ENCODE measurements at places on chromosomes 11 and 22.

DNA sequence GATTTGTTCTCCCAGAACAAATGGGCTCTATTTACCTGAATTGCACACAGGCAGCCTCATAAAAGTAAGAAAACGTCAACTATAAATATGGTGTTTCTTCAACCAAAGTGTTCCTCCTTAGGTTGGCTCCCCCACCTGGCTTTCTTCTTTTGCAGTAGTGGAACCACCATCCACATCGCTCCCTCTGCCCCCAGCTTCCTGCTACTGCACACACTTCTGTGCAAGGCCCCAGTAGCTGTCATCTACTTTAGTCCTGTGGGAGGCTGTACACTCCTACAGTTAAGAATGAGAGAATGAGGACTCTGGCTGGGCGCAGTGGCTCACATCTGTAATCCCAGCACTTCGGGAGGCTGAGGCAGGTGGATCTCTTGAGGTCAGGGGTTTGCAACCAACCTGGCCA, 89.5 kb downstream of the BMAL1 start:
- DNase-seq, result no peak

- DNase-seq, result peak; percentile 19
Observed at GRCh38 chr11:1733009-1733715, 17.2 kb downstream of the IFITM10 start.

DNA sequence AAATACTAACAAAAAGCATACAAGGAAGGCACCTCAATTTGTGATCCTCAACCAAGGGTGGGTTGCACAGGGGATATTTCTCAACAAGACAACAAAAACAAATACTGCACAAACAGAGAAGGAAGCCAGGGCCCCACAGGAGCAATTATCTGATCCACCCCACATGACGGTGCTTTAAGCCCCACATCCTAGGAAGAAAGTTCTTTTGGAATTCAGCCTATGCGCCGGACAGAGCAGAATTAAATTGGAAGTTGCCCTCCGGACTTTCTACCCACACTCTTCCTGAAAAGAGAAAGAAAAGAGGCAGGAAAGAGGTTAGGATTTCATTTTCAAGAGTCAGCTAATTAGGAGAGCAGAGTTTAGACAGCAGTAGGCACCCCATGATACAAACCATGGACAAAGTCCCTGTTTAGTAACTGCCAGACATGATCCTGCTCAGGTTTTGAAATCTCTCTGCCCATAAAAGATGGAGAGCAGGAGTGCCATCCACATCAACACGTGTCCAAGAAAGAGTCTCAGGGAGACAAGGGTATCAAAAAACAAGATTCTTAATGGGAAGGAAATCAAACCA, 40.6 kb downstream of the OSBP start:
- no peak for DNase-seq

DNA sequence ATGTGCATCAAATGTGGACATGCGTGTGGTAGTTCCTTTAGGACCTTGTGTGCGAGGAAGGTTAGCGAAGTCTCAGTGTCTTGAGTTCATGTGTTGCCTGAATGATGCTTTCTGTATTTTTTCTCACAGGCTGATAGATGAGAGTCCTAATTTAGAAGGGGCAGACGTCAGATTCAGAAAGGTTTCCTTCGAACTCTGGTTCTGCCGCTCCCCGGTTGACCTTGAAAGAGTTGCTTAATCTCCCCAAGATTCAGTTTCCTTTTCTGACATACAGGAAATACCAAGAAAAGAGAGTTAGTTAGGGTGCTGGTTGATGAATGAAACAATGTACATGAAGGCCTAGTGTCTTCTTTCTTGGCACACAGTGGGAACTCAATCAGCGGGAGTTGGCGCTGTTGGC, 35.9 kb upstream of the TTC12 start:
- no peak for DNase-seq

DNA sequence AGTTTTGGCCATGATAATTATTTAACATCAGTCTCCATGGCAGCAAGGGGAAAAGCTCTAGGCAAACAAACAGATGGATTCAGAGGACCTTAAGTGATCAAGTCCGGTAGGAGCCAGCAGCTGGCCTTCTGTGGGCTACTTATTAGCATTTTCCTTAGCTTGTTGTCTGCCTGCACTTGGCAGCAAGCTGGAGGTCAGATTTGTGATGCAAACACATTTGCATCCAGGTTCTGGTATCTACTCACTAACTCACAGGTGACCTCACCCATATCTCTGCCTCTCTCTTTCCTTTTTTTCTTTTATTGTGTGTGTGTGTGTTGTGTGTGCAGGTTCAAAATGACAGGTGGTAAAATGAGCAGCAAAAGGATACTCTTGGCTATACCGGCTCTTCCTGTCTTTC, 32.3 kb downstream of the ARHGAP42 start:
- no peak for DNase-seq

- DNase-seq, result no peak
Observed at GRCh38 chr11:119863851-119864601, 135.0 kb upstream of the NECTIN1 start.

DNA sequence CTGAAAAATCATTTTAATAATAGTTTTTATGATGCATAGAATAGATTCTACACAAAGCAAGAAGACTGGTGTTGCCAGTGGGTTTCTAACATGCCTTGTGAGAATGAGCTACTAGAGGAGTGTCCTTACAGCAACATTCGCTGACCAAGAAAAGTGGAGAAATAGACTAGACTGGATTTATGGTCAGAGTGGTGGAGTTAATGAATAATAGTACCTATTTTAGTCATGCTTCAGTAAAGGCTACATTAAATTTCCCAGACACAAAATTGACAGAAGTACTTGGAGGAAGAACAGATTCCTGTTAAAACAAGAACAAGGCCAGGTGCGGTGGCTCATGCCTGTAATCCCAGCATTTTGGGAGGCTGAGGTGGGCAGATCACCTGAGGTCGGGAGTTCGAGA, 539.2 kb downstream of the ETS1 start:
- no peak for DNase-seq

DNA sequence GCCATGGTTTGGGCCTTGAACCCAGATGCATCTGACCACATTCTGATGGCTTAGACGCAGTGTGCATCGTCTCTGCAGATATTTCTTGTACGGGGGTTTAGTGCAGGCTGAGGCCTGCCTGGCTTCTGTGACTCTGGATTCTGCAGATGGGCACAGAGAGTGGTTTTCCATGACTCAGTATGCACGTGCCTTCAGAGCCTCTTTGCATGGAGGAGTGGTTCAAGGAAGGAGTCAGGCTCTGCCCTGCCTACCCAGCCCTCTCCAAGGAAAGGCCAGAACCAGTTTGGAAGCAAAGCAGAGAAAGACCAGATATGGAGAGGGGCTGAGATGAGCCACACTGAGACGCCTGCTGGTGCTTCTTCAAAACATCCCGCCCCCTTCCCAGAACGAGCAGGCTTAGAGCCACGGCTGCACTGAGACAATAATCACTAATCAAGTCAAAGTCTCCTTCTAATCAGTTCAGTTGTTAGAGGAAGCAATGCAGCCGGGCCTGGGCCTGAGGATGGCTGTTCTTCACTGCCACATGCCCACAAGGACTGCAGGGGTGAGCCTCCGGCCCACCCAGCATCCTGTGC, 308.9 kb downstream of the NXPE2 start:
- no peak for DNase-seq

DNA sequence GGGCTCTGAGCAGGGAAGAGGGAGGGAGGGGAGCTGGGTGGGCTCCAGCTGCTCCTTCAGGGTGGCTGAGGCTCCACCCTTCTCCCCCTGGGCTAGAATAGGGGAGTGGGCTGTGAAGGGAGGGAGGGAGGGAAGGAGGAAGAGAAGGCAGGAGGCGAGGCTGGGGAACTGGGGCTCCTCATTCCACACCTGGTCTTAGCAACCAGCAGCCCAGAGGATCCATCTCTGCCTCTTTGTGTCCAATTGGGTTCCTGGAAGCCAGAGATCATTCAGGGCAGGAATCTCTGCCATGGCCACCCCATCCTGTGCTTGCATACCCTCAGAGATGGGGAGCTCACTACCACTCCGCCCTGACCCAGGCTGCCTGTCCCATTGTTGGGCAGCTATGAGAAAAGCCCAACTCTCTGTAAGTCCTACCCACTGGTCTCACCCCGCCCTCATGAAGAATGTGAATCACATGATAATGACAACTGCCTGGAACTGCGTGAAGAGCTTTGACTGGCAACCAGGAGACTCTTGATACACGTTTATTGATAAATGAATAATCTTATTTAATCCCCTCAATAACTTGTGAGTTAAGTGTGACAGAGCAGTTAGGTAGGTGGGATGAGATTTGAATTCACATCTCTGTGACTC, 7.9 kb downstream of the NCF4 start:
- DNase-seq, result no peak

DNA sequence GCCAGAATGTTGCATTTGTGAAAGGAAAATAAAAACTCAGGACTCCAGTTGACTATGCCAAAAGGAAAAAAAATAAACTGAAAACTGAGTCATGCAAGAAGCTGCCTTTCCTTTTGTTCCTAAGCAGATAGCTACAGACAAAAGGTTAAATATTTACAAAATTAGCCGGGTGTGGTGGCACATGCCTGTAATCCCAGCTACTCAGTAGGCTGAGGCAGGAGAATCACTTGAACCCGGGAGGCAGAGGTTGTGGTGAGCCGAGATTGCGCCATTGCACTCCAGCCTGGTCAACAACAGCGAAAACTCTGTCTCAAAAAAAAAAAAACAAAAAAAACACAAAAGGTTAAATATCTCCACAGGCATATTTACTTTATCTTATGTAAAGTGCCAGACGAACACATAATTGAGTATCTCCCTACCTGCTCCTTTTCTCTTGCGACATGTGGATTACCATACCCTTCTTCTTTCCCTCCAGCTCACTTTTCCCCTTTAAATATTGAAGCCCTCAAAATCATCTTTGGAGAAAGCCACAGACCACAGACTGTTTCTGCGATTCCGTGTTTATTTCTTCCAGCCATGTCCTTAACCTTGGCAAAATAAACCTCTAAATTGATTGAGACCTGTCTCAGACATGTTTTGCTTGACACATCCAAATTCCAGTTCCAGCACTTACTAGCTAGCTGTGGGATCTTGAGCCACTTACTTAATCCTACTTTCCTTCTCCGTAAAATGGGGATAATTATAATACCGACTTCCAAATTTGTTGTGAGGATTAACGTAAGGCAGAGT, 2.3 kb upstream of the SMPD1 start:
- DNase-seq, result no peak

GRCh38 chr11:73389134-73389525, 12.9 kb downstream of the RELT start:
- DNase-seq, result no peak

DNA sequence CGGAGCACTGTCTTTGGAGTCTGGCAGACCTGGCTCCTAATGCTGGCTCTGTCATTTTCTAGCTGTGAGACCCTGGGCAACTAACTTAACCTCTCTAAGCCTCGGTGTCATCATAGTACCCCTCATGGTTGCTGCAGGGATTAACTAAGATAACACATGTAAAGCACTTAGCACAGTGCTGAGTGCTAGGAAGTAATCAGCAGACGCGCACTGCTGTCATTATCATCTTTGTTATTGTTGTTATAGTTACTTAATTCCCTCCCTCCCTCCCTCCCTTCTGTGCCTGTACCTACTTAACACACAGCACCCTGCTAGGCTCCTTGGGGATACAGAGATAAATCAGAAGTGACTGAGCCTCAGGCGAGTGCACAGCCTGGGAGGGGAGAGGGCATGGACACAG, 104.7 kb upstream of the PITPNB start:
- peak; percentile 16 for DNase-seq

- no peak for DNase-seq
Observed at GRCh38 chr11:33775832-33776470, 1.6 kb upstream of the FBXO3 start.

DNA sequence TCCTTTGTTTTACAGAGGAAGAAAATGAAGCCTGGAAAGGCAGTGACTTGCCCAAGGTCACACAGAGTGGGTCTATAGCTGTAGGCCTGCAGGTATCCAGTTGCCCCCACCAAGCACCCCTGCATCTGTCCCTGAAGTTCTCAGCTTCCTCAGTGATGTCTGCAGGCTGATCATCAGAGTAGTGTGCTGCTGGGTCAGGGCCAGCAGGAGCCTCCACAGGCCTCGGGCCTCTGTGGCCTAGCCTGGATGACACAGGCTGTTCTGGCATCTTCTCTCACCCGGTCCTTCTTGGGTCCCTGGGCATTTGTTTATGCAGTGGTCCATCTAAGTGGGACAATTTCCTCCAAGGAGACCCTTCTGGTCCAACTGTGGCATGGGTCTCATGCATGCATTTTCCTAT, 74.8 kb upstream of the E2F8 start:
- no peak for DNase-seq

DNA sequence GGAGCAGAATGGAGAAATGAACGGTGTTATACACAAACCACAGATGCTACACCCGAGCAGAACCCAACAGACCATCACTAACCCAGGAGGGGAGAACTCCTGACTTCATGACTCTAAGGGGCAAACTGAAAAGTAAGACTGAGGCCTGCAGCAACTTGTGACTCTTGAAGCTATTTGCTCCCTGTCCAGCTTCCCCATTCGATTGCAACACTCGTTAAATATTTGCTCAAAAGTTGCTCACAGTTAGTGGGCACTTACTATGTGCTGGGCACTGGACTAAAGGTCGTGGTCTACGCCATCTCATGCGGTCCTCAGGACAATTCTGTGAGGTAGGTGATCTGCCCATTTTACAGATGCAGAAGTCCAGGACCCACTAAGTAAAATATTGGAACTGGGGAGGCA, 9.5 kb upstream of the ADA2 start:
- DNase-seq, result no peak

- DNase-seq, result no peak
Observed at GRCh38 chr11:27233654-27234042, 129.4 kb downstream of the CCDC34 start.

GRCh38 chr11:40286137-40286536, 1173.3 kb downstream of the LRRC4C start:
- no peak for DNase-seq

- DNase-seq, result no peak
Observed at GRCh38 chr11:79896258-79896657, 455.4 kb upstream of the TENM4 start.

DNA sequence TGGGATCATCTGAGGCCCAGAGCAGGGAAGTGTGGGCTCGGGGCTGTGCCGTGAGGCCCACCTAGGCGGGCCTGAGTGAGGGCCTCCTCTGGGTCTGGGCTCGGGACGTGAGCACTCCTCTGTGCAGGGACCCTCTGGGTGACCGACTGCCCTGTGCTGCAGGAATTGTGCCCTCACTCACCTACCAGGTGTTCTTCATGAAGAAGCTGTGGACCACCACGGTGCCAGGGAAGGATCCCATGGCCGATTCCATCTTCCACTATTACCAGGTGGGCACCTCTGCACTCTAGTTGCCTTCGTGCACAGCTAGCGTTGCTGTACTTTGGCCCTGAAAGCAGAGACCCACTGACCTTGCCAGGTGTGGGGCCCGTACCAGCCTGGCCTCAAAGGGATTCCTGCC, 80.5 kb downstream of the MYO7A start:
- DNase-seq, result no peak

- DNase-seq, result no peak
Observed at GRCh38 chr22:45632791-45633515, 38.7 kb upstream of the ATXN10 start.

DNA sequence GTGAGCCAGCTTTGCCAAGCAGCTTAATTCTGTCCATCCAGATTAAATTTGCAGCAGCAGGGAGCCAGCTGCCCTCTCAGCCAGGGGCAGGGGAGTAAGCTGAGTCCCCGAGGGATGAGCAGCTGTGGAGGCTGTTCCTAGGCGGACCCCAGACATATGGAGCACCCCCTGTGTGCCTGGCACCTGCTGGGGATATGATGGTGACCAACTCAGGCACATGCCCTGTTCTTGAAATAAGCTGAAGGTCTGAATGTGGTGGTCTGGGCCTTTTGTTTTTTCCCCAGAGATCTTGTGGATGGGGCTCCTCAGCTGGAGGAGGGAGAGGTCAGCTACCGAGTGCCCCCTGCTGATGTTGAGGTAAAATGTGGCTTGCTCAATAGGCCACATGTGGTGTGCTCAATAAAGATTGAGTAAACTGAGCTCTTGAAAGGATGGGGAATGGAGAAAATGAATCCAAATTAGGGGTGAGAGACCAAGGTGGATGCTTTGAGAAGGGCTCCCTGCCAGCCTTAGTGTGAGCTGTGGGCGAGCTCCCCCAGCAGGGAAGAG, 103.3 kb upstream of the NNMT start:
- DNase-seq, result no peak
